ENCODE measurements at places on chromosomes 16 and 17. TPM values are rescaled to one million over a fixed set of nuclear protein-coding genes. Genes with fewer than 3 reads are reported as not detected.

- no peak for DNase-seq
- no peaks in the 10 kb centered on the region for H3K27me3 ChIP-seq
- peaks cover 31% of the 10 kb centered on the region for H3K36me3 ChIP-seq
- peak overlapping the region; percentile 2 for H3K27ac ChIP-seq
Observed at GRCh38 chr16:14120335-14120734, 49.2 kb downstream of the MRTFB start.

DNA sequence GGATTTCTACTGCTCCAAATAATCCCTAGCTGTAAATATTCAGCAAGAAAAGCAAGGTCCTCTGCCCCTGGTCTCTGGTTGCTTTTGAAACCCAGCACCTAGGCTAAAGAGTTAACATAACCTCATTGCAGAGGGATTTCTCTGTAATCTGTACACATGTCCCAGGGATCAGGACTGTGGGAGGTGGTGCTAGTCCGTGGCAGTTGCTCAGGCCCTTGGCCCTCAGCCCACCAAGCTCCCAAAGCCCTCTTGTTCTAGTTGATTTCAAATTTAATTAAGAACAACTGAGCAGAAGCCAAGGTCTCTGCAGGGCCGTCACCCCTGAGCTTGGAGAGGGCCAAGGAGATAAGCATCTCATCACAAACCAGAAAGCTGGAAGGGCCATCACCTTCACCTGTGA, 181.1 kb downstream of the SOX9 start:
- H3K27me3 ChIP-seq: peaks cover 25% of the 10 kb centered on the region
- no peak overlapping the region for H3K27ac ChIP-seq
- H3K4me1 ChIP-seq: peaks cover 2% of the 10 kb centered on the region
- H3K4me3 ChIP-seq: no peak overlapping the region

DNA sequence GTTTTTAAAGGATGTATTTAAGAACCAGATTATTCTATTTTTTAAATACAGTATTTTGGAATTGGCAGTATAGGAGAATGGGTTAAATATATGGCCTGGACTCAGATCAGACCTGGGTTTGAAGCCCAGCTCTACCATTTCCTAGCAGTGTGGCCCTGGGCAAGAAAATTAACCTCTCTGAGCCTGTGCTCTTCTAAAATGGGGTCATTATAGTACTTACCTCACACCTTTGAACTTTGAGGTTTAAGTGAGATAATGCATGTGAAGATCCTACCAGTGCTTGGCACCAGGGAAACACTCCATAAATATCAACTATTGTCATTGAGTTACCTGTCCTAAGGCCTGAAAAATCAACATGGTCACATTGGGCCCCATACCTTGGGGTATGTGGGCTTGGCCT, 93.4 kb upstream of the WSB1 start:
- no peaks in the 10 kb centered on the region for H3K36me3 ChIP-seq
- no peak for DNase-seq
- H3K27me3 ChIP-seq: no peaks in the 10 kb centered on the region
- no peak overlapping the region for H3K4me3 ChIP-seq
- no peaks in the 10 kb centered on the region for H3K4me1 ChIP-seq
- no peak overlapping the region for H3K27ac ChIP-seq

- H3K27ac ChIP-seq: no peak overlapping the region
- H3K36me3 ChIP-seq: no peaks in the 10 kb centered on the region
- H3K4me3 ChIP-seq: no peak overlapping the region
- H3K27me3 ChIP-seq: no peaks in the 10 kb centered on the region
- H3K4me1 ChIP-seq: no peaks in the 10 kb centered on the region
- no peak for DNase-seq
Observed at GRCh38 chr16:9874219-9874618, 308.0 kb downstream of the GRIN2A start.

DNA sequence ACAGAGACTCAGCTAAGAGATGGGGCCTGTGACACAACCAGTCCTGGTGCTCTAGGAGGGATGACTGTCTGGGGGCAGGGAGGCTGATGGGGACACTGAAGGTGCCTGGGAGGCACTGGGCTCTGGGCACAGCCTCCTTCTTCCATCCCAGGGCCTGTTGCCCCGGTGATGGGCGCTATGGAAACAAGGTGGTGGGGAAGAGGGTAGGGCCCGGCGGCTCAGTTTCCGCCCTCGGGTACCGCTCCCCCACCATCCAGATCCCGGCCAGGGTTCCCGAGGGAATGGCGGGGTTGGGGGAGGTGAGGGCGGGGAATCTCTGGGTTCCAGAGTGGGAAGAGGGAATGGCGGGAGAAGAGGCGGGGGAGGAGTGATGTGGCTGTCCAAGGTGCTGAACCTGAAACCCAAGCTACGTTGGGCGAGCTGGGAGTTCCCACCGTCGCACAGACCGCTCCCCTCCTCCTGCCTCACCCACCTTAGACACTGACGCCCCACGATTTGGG, 981 bp downstream of the KCNH4 start:
- no peaks in the 10 kb centered on the region for H3K36me3 ChIP-seq
- no peak overlapping the region for H3K27ac ChIP-seq
- peaks cover 82% of the 10 kb centered on the region for H3K27me3 ChIP-seq
- H3K4me1 ChIP-seq: peaks cover 2% of the 10 kb centered on the region

The SULT1A4 gene
- 3.3 TPM for total RNA-seq

The SLC4A1 gene
- total RNA-seq: not detected

The TSPOAP1 gene
- total RNA-seq: 101 TPM

The ACE gene
- total RNA-seq: 6.4 TPM

All from progenitor cell of endocrine pancreas (in vitro differentiated cells).